NCI-H1092 (cell line): ENCODE measurements at places on chromosomes 12 and 14.

- DNase-seq: no peak
Observed at GRCh38 chr12:99605-100004, 33.0 kb downstream of the IQSEC3 start.

DNA sequence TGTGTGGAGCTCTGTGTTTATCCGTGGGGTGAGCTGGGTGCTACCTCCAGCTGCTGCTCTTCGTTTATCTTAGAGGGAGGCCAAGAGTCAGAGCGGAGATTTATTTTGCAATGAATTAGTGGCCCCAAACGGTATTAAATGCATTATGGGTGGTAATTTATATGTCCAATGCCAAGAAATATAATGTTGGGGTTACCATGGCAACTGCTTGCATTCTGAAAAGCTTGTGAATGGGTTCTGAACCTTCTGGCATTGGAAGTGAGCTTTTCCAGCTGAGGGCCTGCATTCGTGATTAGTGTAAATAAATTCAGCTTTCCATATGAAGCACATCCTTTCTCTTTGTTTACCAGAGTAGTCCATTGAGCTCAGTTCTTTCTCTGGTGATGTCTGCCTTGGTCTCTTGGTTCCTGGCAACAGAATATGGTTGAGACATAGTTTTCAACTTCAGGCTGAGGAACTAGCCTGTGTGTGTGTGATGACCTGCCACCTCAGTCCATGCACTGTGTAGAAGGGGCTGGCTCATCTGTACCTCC is 51.8 kb downstream of the TRAF3 start:
- peak; percentile 52 for DNase-seq

DNA sequence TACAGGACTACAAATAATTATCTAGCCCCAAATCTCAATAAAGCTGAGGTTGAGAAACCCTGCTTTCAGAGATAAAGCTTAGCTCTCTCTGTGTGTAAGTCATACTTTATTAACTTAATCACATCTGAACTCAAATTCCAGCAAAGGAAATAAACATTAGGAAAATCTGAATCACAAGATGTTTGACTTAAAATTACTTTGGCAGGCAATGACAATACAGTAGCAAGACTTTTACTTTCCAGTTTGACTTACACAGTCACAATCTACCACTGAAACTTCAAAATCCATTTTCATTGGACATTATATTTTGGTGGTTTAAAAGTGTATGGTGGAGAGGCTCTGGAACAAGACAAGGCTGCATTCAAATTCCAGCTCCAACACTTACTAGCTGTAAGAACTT is 11.4 kb downstream of the TMEM116 start:
- DNase-seq: no peak

GRCh38 chr14:61285364-61285763 is 4.2 kb upstream of the TMEM30B start:
- no peak for DNase-seq

DNA sequence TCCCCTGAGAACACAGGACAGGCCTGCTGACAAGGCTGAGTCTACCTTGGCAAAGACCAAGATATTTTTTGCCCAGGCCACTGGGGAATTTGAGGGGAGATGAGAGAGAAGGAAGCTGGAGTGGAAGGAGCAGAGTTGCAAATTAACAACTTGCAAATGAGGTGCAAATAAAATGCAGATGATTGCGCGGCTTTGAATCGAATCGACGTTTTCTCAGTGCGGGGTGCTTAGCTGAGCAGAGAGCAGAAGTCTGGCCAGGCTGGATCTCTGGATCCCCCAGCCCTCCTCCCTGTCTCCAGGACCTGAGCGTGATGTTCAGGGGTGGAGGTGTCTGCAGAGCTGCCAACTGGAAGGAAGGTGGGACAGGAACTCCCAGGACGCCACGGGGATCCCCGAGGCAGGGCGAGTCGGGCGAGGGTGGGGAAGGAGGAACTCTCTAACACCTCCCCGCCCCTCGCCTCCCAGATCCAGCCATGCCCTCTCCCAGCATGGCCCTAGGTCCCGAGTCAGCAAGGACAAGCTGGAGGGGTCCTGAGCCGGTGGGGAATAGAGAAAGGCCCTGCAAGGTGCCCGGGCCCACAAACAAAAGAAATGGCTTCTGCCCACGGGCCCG is 527 bp upstream of the CARMIL3 start:
- no peak for DNase-seq

GRCh38 chr12:57097554-57097835 is 8.6 kb downstream of the NAB2 start:
- no peak for DNase-seq

DNA sequence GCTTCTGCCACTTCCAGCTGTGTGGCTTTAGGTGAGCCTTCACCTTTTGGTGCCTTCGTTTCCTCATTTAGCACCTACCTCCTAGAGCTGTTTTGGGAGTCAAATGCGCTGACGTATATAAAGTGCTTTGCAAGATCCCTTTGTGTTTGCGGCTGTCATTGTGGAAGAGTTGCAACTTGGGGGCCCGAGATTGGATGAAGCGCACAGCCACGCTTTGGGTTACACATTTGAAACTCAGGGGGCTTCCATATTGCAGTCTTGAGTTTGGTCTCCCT is 636 bp upstream of the ARL6IP4 start:
- no peak for DNase-seq

- no peak for DNase-seq
Observed at GRCh38 chr12:131494216-131494615, 216.7 kb upstream of the SFSWAP start.

- DNase-seq: peak; percentile 11
Observed at GRCh38 chr12:109131154-109132050, 15.0 kb downstream of the ACACB start.

DNA sequence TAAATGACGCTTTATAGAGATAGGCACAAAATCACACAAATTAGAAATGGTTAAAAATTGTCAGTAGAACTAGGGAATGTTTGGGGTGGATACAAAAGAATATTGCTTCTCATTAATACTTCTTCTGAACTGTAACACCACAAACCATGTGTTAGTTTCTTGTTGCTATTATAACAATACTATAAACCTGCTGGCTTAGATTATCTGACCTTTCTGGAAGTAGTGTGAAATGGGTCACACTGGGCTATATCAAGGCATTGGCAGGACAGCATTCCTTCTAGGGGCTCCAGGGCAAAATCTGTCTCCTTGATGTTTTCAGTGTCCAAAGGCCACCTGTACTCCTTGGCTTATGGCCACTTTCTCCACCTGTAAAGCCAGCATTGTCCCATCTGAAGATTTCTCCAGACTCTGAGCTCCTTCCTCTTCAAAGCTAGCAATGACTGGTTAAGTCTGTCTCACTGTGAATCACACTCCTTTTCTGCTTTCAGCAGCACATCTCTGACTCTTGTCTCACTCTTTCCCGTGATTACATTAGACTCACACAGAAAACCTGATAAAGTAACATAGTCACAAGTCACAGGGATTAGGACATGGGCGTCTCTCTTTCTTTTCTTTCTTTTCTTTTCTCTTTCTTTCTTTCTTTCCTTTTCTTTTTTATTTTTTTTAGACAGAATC is 86.3 kb downstream of the SLC15A4 start:
- no peak for DNase-seq

DNA sequence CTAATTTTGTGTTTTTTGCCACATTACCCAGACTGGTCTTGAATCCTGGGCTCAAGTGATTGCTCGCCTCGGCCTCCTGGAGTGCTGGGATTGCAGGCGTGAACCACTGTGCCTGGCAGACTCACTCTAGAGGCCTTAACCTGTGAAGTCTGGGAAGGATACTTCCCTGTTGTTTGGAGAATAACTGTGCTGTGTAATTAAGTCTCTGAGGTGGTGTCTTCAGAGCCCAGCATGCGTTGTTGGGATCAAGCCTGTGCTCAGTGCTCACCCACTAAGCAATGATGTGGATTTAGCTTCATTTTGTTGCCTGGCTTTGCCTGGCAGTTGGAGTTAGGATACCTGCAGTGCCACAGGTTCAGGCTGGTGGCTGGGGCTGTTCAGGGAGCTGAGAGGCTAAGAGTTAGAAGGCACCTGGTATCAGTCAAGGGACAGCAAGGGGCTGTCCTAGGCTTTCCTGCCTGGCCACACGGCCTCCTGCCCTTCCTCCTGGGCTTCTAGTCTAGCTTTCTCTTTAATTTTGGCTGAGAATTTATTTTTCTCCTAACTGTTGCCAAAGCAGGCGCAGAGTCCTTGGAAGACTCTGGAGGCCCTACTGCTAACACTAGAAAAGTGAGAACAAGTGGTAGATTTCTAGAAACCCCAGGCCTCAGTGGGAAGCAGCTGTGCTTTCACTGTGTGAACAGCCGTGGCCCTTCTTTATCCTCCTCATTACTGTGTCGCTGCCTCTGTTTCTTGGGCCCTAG is 38.5 kb downstream of the EP400 start:
- no peak for DNase-seq

DNA sequence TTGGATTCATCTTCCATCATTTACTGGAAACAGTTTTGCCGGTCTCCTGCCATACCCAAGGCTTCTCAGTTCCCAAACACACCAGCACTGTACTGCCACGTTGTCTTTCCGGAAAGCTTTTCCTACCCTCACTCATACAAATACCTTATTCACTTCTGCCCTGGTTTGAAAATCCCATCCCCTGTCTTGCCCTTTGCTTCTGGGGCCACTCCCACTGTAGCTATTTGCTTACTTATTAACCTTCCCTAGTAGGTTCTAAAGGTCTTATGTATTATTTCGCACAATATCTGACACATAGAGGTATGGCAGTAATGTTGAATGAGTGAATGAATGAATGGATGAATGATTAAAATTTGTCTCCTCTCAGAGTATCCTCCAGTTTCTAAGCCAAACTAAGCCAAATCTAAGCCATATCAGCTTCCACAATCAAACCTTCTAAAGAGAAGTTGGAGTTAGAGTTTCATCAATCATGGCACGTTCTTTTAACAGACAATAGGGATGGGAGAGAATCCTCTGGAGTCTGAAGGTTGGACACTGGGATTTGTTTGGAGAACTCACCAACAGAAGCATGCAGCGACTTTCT is 18.6 kb downstream of the TSPAN8 start:
- no peak for DNase-seq

DNA sequence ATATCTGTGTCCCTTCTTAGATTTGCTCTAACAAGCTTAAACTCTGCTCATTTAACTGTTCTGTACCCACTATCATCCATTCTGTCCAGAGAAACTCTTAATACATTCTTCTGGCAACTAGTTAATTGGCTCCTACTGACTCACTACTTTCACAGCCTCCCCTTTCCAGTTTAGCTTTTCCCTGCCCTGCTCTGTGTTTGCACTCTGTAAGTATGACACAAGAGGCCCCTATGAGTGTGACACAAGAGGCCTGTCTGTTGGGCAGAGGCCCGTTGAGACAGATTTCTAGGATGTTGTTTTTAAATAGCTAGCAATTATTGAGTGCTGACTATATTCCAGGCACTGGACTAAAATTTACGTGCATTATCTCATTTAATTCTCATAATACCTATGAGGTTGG is 246.0 kb upstream of the DAAM1 start:
- DNase-seq: no peak

DNA sequence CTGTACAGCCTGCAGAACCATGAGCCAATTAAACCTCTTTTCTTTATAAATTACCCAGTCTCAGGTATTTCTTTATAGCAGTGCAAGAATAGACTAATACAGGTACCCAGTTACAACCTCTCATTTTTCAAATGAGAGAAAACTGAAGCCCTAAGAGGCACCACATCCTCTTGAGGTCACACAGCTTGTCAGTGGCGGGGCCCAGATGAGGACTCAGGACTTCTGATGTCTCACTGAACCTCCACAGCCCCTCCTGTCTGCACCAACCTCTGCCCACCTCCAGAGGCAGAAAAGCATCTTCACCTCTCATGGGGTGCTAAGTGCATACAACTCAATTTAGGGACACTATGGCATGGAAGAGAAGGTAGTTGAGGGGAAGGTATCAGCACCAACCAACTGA is 120.7 kb downstream of the CRACR2A start:
- DNase-seq: no peak

DNA sequence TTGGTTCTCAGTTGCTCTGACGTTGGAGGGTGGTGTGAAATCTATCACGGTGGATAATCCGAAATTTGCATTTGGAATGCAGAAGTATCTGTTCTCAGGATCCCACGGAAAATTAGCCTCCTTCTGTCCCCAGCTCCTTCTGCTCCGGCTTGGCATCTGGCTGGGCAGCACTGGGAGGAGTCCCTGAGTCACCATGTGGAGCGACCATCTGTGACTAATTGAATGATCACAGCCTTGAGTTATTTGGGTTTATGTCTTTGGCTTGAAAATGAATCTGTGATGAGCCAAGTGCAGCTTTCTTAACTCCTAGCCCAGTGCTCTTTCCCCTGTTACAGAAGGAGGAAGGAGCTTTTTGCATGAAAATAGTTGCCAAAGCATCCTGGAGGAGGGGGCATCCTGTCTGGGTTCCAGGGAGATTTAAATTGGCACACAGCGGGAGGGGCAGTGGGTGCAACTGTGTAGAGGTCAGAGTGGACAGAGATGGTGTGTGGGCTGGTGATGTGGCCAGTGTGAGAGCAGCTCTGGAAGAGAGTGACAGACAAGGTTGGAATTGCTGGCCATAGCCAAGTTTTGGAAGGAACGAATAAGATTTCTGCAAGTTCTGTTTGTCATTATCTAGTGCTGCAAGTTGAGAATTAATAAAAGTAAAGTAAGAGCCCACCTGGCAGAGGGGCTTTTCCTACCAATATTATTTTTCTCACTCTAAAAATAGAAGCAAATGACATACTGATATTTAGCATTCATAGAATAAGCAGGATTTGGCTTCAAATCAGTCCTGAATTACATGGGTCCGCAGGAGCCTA is 74.4 kb downstream of the SLC24A4 start:
- DNase-seq: no peak

DNA sequence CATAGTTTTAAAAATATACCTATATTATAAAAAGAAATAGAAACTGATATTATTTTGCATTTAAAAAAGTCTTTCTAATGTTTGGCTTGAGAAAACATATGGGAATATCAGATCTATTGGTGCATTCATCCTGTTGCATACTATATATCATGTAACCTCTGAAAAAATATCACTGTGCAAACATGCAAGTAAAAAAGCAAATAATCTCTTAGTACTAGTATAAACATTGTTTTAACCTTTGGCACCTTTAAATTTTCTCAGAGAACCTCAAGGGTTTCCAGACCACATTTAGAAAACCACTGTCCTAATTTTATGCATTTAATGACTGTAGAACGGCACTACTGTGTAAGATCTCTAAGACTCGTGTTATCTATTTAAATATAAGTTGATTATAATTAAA is 416.8 kb downstream of the LRFN5 start:
- no peak for DNase-seq

GRCh38 chr14:95696741-95697140 is 10.5 kb downstream of the TCL1B start:
- no peak for DNase-seq

DNA sequence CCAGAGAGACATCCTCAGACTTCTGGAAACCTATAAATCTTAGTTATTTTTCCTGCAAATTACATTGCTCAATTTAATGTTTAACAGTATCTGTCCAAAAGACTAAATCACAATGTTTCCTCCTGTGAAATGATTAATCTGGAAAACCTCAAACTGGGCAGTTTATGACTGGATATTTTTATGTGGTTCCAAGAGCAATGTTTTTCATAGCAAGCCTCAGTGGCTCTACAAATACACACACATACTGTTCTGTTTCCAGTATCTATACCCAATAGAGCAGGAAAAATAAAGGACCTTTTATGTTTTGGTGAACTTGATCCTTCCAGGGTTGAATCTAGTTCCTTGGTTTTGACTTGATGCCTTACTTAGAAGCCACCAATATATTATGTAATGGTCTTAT is 9.2 kb downstream of the NID2 start:
- no peak for DNase-seq

- DNase-seq: no peak
Observed at GRCh38 chr12:132834181-132834711, 5.6 kb upstream of the GOLGA3 start.
